H54 (cell line): ENCODE measurements at places on chromosomes 6 and 20.

DNA sequence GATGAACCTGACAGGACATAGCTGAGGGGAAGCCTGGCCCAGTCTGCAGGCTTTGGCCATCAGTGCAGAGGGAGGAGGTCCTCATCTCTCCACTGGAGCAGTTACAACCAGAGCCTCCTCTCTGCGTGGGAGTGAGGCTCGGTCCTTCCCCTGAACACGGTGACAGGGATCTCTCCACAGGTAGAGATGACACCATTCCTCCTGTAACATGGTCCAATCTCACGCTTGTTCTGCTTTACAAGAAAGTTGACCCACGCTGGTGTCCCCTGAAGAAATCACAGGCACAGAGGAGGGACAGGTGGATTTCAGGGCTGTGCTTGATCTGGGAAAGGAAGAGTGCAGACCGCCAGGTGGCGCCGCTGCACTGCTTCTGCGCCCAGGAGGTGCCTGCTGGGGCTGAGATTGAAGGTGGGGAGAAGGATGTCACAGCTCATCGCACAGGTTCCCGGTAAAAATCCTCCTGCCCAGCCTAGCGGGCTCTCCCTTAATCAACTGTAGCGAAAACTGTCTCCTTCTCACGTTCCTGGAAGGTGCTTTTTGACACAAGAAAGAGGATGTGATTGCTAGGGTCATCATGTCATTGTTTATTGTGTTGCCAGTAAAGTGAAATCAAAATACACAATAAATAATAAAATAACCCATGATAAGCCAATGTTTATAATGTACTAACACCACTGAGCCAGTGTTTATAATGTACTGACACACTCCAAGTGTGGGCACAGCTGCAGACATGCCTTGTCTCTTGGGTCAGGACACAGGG is 20.4 kb downstream of the HLA-G start:
- peak; percentile 87 for DNase-seq

- no peak for DNase-seq
These were observed 249.2 kb upstream of the PRDM1 start for GRCh38 chr6:105836889-105837288.

GRCh38 chr6:153192943-153193885 is 62.1 kb upstream of the RGS17 start:
- no peak for DNase-seq

- DNase-seq: no peak
These were observed 13.5 kb upstream of the SEMG1 start for GRCh38 chr20:45193331-45193730.

DNA sequence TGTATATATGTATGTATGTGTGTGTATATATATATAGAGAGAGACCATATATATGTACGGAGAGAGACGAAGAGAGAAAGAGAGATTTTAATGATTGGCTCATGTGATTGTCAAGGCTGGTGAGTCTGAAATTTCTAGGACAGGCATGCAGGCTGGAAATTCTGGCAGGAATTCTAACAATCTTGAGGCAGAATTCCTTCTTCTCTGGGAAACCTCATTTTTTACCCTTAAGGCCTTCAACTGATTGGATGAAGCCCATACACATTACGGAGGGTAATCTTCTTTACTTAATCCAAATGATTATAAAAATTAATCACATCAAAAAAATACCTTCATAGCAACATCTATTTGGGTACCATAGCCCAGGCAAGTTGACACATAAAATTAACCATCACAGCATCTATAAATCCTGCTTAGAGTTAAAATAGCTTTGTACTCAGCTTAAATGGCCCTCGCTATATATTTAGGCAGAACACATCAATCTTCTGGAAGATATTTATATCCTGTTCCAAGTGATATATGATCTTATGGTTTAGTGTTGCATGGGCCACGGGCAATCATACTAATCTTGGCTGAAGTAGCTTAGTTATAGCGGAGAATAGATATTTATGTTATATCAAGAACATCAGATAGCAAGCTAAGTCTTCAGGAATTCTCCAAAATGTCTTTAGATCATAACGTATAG is 36.6 kb downstream of the ABRACL start:
- DNase-seq: no peak

- DNase-seq: no peak
These were observed 108.1 kb upstream of the DUSP22 start for GRCh38 chr6:184161-184700.

DNA sequence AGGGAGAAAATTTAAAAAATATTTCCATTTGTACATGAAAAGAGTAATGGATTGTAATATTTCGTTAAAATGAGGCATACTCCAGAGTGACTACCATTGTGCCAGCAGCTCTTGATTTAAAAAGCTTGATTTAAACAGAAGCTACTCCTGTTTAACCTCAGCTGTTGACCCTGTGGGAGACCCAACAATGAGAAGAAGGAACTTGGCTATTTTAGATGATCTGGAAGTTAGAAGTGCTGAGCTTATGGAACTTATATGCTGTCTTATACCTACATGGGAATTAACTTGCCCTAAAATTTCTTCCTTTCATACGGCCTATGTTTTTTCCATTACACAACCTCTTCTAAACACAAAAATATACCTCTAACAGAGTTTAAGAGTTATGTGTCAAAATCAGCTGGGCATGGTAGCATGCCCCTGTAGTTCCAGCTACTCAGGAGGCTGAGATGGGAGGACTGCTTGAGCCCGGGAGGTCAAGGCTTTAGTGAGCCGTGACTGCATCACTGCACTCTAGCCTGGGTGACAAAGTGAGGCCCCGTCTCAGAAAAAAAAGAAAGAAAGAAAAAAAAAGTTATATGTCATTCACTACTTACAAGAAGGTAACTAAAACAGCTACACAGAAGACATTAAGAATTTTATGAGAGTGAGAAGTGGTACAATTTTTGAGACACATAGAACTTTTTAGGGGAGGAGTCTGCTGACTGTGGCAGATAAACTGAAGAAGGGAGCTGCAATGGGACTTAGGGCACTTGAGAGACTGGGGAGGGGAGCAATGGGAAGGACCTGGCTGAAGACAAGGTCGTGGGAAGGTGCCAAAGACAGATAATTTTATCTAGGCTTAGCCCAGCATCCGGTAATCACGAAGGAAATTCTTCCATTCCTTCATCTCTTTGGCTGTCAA is 139.9 kb downstream of the MYB start:
- no peak for DNase-seq

DNA sequence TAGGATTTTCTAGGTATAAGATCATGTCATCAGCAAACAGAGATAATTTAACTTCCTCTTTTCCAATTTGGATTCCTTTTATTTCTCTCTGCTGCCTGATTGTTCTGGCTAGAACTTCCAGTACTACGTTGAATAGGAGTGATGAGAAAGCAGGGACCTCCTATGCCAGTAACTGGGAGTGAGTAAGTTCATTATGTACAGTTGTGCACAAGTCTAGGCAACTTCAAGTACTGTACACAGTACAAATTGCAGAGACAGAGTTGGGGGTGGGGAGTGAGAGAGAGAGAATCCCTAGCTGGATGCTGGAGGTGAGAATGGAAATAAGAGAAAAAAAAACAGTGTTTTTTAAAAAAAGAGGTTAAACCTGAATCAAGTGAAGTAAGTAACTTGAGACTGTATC is 210.2 kb downstream of the MMUT start:
- DNase-seq: no peak

GRCh38 chr20:1775117-1775516 is 117.5 kb upstream of the SIRPG start:
- DNase-seq: no peak

DNA sequence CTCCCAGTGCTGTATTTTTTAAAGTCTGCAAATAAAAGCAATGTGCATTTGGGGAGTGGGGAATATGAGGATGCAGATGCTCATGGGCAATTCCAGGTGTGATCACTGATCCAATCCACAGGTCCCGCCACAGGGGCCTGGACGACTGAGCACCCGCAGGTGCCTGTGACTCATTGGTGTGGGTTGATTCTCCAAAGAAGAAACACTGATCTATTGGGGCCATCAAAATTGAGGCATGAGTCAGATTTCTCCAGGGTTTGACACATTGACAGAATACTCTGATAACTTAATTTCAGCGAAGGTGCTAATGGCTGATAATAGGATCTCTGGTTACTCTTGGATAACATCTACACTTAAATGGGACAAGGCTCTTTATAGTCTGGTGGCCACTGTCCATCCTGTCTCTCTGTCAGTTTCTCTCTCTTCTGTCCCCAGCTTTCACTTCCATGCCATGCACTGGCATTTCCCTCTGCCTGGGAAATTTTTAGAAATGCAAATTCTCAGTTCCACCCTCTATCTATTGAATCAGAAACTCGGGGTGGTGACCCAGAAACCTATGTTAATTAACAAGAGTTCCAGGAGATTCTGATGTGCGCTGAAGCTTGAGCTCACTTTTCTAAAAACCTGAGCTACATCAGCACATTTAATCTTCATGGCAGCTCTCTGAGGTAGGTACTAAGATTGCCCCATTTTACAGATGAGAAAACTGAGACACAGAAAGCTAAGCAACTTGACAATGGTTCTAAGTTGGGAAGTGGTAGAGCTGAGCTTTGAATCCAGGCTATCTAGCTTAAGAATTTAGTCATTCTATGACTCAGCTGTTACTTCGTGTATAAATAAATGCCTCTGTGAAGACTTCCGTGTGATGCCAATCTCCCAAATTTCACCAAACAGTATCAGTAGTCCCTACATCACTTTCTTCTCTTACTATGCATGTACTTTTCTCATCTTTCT is 10.2 kb upstream of the RCAN2 start:
- no peak for DNase-seq

DNA sequence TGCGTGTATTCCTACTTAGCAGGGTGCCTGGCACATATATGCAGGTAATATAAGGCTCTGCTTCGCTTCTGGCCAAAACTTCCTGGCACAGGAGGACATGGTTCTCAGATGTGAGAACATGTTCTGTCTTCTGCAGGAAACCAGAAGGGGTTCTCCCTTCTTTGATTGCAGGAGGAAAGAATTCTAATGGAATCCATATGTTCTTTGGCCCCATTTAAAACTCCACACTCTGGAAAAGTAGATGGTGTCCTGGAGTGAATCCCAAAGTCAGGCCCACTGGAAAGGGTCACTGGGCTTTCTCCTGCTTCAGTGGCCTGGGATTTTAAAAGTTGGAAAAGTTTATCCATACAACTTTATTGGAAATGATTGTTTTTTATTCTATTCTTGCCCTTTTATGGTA is 16.4 kb upstream of the CYP24A1 start:
- DNase-seq: no peak

- DNase-seq: no peak
These were observed 370.7 kb upstream of the AGPAT4 start for GRCh38 chr6:161644521-161644920.

- DNase-seq: peak; percentile 39
These were observed 64.9 kb upstream of the ARHGAP18 start for GRCh38 chr6:129774697-129775447.

DNA sequence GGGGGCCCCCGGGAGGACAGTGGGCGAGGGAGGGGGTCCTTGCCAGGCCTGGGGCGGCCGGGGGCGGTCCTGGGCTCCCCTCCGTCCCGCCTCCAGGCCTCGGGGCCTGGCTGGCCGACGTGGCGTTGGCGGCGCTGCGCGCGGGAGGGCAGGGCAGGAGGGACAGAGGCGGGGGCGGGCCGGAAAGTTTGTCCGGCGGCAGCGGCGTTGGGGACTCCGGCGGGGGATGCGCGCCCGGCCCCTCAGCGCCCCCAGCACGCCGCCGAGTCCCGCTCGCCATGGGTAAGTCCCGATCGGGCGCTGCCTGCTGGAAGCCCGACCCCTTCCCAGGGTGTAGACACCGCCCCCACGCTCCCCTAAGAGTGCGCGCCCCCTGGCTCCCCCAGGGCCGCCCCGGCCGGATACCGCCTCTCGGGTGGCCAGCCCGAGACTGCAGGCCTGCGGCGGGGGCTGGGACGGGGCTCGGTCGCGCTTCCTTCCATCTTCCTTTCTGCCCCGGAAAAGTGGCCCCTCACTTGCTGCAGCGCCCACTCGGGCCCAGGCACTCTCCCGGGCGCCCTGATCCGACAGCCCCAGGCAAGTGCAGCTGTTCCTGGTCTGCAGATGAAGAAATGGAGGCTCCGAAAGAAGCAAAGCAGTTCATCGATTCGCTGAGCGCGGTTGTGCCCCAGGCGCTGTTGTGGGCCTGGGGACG is at the start of gene SLC2A10:
Gene SLC2A10 (plus strand): TSS at position 191 of the 694 bp plus-strand sequence. CDS start 88 bp downstream, at position 279.
- no peak for DNase-seq

GRCh38 chr20:38789503-38790199 is 15.8 kb upstream of the PPP1R16B start:
- peak; percentile 45 for DNase-seq

DNA sequence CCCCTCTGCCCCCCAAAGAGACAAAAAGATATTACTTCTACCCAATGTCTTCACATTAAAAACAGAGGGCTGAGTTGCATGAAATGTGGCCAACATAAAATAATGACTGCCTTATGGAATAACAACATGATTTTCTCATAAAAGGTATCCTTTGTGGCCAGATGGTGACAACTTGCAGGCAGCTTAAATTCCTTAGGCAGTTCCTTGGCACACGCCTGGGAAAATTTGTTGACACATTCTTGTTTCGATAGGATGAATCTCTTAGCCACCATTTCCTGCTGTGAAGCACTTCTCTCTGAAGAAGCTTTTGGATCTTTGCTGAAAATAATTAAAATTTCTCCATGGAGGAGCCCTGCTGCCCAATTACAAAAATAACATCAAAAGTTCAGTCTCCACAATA is 109.0 kb upstream of the COL21A1 start:
- no peak for DNase-seq

DNA sequence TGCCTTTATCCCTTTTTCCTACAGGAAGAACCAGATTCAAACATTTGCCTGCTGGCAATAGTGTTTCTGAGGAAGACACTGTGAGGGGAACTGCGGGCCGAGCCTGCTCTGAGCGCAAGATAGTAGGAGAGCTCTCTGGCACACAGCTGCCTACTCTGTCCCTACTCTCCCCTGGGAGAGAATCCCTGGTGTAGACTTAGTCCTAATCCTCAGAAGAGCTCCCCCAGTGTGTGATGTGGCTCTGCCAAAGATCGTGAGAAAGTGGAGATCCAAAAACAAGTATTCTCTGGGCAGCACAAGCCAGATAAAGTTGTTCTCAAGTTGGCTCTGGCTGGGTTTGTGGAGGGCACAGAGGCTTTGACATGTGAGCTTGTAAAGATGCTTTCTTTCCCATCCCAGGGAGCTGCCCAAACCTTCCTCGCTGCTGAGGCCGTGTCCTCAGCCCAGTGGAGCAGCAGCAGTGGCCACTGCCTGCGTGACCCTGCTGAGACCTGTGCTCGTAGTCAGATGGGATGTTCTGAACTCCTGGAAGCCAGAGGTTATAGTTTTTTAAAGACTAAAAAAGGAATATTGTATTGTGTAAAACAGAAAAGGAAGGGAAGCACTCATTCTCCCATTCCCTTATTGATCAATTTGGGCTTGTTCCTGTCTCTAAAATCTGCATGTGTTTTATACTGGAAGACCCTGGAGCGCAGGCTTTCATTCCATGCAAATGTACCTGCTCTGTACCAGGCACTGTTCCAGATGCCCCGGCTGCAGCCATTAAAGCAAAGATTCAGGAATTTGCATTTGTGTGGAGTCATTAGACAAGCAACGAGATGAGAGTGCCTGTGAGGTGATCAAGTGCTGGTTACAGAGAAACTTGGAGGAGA is 30.7 kb downstream of the PNLDC1 start:
- no peak for DNase-seq

- no peak for DNase-seq
These were observed 260.8 kb downstream of the ZFAND3 start for GRCh38 chr6:38080360-38080759.

- peak; percentile 88 for DNase-seq
These were observed at the start of gene SLC22A23 for GRCh38 chr6:3456898-3457709. SLC22A23 (minus strand) TSS chr6:3457050; CDS start chr6:3456559, 491 bp downstream.
